Activated naive CD4-positive, alpha-beta T cell treated with anti-CD3 and anti-CD28 coated beads, Interleukin-2, amount 50 U/mL, for 16 hours (primary cell): ENCODE measurements at places on chromosomes 7 and 10.

DNA sequence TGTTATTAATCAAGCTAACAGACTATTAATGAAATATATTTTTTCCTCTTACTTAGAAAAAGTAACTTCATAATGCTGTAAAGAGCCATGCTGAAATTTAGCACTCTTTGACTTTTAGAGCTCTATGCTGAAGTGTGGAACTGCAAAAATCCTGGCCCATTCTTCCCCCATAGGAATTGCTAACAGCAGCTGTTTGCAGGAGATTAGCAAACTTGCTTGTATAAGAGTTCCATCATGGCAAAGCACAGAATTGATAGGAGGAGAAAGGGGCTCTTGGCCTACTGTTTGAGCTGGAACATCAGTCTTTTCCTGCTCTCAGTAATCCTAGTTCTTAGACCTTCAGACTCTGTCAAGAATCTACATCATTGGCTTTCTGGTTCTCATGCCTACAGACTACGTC is 18.3 kb upstream of the GNAT3 start:
- DNase-seq: no peak

DNA sequence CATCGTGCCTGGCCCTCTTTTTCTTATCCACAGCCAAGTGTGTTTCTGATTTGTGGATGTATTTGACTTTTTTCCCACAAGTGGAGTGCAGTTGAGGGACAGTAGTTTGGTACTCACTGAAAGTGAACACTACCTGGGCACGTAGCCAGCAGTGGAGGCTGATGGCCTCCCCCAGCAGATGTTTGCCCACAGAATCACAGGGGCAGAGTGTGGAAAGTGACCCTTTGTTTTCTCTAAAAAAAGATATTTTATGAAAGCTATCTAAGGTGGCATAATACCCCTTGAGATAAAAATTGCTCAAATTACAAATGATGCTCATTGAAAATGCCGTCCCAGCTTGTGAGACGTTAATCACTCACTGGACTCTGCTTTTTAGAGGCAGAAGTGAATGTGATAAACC is 29.1 kb downstream of the WDR37 start:
- no peak for DNase-seq

GRCh38 chr10:2658780-2659179 is 408.6 kb upstream of the PFKP start:
- no peak for DNase-seq

- DNase-seq: no peak
Measured at GRCh38 chr7:7486362-7486761, 49.3 kb downstream of the COL28A1 start.

DNA sequence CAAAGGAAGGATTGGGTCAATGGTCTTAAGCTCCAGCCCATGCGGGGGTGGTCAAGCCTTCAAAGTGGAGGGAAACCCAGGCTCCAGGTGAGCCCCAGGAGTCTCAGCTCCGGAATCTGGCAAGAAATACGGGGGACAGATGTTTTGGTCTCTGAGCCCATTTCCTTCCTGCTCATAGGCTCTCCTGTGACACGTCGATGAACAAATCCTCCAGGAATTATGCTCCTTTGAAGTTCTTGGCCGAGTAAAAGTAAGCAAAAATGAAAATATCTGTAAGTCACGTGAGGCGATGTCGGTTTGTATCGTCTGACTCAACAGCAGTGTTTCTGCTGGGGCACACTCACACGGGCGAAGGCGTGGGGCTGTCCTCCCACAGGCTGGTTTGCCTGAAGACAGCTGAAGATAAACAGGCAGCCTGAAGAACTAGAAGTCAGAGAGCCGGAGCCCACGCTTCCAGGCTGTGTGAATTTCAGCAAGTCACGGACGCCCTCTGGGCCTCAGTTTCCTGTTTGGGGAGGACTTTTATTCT is 52.6 kb upstream of the SMNDC1 start:
- peak; percentile 61 for DNase-seq

DNA sequence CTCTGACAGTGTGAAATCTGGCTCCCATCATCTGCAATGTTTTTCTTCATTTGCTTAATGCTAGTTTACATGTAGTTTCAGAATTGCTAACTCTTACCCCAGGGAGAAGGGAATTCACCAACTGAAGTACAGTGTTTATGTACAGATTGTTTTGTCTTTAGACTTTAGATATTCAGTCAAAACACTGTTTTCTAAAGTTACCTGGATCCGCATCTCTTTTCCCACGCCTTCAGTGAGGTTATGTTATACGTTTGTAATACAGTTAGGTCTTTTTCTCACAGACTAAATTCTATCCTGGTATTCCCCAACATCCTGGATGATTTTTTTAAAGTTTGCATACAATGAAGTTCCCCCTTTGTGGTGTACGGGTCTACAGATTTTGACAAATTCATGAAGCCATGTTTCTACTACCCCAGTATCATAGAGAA is 3.2 kb upstream of the LYZL1 start:
- no peak for DNase-seq

GRCh38 chr7:86963599-86964230 is 95.7 kb downstream of the ELAPOR2 start:
- no peak for DNase-seq

DNA sequence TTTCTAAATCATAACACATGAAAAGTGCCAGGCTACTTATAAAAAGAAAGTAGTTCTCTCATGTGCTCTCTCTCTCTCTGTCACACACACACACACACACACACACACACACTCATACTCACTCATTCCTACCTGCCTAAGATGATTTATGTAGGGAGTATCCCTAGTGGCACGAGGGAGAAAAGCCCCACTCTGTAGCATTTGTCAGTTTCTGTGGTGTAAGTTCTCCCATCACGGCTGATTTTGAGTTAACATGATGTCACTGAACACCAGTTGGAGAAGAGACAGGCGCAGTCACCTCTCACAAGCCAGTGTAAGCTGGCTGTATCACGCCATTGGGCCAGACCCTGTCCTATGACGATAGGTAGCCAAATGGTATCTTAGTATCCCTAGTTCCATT is 395.4 kb downstream of the SFMBT2 start:
- no peak for DNase-seq

GRCh38 chr10:118504467-118505205 is 90.8 kb downstream of the PRLHR start:
- DNase-seq: no peak

- DNase-seq: no peak
Measured at GRCh38 chr7:141649865-141650634, 51.9 kb downstream of the DENND11 start.

DNA sequence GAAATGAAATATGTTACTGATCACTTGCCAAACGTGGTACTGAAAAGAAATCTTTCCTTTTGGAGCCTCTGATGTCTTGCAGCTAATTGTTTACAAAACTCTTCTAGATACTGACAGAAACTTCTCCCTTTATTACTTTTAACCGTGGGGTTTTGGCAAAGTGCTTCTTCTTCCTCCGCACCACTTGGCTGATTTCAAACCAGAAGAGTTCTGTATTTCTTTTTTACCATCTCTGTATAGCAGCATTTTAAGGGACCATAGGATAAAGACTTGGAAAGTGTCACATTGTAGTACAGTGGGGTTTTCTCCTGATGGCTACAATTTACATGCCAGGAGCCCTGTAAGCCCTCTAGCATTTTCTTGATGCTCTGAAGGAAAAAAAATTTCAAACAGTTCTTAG is 21.9 kb upstream of the CREB5 start:
- no peak for DNase-seq

- DNase-seq: peak; percentile 51
Measured at GRCh38 chr7:50317221-50317678, 12.7 kb downstream of the IKZF1 start.

GRCh38 chr7:66837007-66837406 is 84.0 kb upstream of the TMEM248 start:
- DNase-seq: no peak

DNA sequence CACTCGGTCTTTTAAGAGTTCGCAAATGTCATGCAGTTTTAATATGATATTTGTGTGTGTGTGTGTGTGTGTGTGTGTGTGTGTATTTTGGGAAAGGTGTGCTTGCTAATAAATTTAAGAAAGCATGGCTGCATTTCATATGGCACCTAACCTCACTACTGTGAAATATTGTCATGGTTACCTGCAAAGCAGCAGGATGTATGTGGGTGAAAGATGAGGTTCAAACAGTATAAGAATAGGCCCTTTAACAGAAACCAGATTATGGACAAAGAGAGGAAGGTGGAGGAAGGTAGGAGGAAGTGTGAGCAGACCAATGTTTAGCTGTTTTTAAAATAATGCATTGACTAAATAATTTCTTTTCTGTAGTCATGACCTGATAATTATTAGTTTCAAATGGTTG is 73.5 kb upstream of the CACNA2D1 start:
- no peak for DNase-seq

GRCh38 chr7:6577369-6578113 is at the start of gene ZDHHC4:
ZDHHC4 (plus strand) TSS chr7:6577454; CDS start chr7:6580562, 3,108 bp downstream.
- peak; percentile 88 for DNase-seq

DNA sequence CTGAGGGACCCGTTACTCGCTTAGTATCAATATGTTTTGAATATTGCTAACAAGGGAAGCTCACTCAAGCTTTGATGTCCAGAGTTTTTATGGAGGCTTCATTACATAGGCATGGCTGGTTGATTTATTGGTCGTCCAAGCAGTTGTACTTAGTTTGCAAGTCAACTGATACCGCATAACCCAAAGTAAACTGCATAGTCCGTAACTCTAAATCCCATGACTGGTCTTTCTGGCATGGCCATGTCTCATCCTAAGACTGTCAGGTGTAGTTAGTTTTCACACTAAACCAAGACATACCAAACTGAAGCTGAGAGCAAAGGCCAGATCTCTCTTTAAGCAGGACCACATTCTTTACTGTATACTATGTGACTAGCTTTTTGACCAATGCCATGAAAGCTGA is 397.9 kb downstream of the TFEC start:
- no peak for DNase-seq

- peak; percentile 58 for DNase-seq
Measured at GRCh38 chr10:61992671-61993668, 91.5 kb downstream of the ARID5B start.

DNA sequence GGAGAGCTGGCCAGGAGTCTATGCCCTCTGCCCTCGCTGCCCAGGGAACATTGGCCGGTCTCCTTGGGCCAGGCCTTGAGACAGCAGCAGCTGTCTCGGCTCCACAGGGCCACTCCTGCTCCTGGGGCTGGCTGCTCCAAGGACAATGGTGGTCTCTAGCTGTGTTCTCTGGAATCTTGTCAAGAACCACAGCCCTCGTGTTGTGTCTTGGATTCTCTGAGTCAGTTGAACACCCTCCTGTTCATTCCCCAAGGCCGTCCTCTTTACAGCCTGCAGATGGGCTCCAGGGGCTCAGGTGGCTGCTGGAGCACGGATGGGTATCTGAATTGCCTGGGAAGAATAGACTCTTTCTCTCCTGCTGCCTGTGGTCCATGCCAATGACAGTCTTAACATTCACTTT is 511.1 kb downstream of the GLRX3 start:
- no peak for DNase-seq

DNA sequence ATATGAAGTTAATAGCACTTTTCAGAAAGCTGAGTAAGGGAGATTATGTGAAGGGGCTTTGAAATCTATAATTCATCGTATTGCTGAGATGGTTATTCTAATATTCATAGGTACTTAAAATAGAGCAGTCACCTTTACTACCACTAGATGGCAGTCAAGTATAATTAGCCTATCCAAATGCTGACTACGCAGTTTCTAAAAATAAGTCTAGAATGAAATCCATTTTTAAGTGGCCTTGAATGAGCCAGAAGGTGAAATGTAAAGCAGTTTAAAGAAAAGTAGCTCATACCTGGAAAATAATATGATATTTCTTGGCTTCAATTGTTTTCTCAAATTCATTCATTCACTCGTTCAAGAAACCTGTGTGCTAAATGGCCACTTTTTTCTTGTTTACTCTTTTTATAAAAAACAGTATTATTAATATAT is 1277.1 kb downstream of the GATA3 start:
- DNase-seq: no peak

- DNase-seq: no peak
Measured at GRCh38 chr7:47489624-47490023, 92.3 kb downstream of the TNS3 start.
